Lower lobe of right lung (tissue), 2 donors: ENCODE measurements at places on chromosomes 6 and 20. TPM values are rescaled to one million over a fixed set of nuclear protein-coding genes. Genes with fewer than 3 reads are reported as not detected.
A peak's percentile ranks its signal among the peaks of the same experiment; 100 is the strongest.

The BAK1 gene
- 22.3 TPM for total RNA-seq

The TCEA2 gene
- 38.8 TPM for total RNA-seq

The PCK1 gene
- not detected for total RNA-seq

The SIRPA gene
- total RNA-seq = 130 TPM

- H3K27ac ChIP-seq = peak overlapping the region; percentile 86
- H3K36me3 ChIP-seq = peaks cover 33% of the 10 kb centered on the region
- peak overlapping the region; percentile 99 for H3K4me3 ChIP-seq
- H3K27me3 ChIP-seq = no peaks in the 10 kb centered on the region
- peak; percentile 73 for DNase-seq
Observed at GRCh38 chr6:43575105-43575771, 600 bp downstream of the XPO5 start.

DNA sequence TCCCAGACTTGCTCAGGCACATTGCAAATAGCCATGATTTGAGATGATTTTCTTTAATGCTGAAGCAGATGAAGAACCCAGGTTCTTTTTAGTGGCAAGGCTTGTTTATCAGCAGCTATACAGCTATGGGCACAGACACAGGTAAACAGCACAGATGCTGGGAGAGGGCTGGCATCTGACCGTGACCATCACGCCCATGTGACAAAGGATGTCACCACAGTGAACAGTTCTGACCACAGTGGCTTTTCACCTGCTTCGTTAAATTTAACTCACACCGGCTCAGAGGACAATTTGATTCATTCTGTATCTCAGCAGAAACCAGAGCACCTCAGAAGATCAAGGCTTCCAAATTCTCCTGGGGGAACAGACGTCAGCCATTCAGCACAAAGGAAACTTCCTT lies 142.6 kb downstream of the CDH26 start:
- no peaks in the 10 kb centered on the region for H3K27me3 ChIP-seq
- DNase-seq = no peak
- H3K36me3 ChIP-seq = no peaks in the 10 kb centered on the region

GRCh38 chr20:42895020-42895419 lies 294.7 kb downstream of the PTPRT start:
- H3K36me3 ChIP-seq = no peaks in the 10 kb centered on the region
- DNase-seq = no peak
- H3K4me3 ChIP-seq = no peak overlapping the region
- H3K4me1 ChIP-seq = no peaks in the 10 kb centered on the region

GRCh38 chr20:11355345-11355744 lies 562.3 kb upstream of the BTBD3 start:
- no peaks in the 10 kb centered on the region for H3K36me3 ChIP-seq
- DNase-seq = no peak
- no peaks in the 10 kb centered on the region for H3K27me3 ChIP-seq
- H3K4me1 ChIP-seq = no peaks in the 10 kb centered on the region

DNA sequence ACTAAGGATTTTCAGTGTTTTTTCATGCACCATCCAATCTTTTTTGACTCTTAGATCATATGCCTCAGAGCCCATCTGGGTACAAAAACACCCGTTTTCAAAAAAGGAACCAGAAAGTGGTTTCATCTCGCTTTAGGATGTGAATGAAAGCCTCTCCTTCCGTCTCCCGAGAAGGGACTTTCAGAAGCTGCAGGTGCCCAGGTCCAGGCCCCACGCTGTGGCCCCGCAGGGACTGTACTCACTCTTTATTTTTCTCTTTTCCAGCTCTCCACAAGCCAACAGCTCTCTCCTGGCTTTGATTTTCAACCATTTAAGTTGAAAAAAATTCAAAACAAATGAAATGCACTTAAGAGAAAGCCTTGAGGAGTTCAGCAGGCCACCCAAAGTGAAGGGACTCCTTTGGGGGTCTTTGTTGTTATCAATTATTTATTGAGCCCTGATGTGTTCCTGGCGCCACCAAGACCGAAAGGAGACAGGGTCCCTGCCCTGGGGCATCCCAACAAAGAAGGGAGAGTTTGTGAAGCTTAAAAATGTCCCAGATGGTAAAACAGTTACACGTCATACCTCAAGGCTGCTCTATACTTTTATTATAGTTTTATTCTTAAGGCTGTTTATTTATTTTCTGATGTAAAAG lies 467.3 kb downstream of the PREX1 start:
- no peaks in the 10 kb centered on the region for H3K27me3 ChIP-seq
- no peak for DNase-seq
- H3K36me3 ChIP-seq = no peaks in the 10 kb centered on the region
- no peak overlapping the region for H3K4me3 ChIP-seq

GRCh38 chr6:71011871-71012371 lies 55.1 kb upstream of the B3GAT2 start:
- H3K27me3 ChIP-seq = no peaks in the 10 kb centered on the region
- no peak overlapping the region for H3K27ac ChIP-seq
- H3K4me3 ChIP-seq = no peak overlapping the region
- H3K4me1 ChIP-seq = no peaks in the 10 kb centered on the region

DNA sequence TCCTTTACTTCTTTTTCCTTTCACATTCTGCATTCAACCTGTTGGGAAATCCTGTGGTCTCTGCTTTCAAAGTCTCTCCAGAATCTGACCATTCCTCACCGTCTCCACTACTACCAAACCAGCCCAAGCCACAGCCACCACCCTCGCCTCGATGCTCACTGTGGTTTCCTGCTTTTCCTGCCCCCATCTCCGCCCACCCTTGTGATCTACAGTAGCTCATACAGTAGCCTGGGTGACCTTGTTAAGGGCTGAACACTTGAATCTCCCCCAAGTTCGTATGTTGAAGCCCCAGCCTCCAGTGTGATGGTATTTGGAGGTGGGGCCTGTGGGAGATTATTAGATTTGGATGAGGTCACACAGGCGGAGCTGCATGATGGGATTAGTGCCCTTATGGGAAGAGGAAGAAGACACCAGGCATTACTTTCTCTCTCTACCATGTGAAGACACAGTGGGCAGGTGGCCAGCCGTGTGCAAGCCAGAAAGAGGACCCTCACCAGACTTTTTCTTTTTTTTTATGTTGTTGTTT lies 189.0 kb upstream of the UST start:
- peaks cover 4% of the 10 kb centered on the region for H3K4me1 ChIP-seq
- DNase-seq = no peak
- no peaks in the 10 kb centered on the region for H3K27me3 ChIP-seq
- no peak overlapping the region for H3K4me3 ChIP-seq
- H3K27ac ChIP-seq = peak overlapping the region; percentile 7

DNA sequence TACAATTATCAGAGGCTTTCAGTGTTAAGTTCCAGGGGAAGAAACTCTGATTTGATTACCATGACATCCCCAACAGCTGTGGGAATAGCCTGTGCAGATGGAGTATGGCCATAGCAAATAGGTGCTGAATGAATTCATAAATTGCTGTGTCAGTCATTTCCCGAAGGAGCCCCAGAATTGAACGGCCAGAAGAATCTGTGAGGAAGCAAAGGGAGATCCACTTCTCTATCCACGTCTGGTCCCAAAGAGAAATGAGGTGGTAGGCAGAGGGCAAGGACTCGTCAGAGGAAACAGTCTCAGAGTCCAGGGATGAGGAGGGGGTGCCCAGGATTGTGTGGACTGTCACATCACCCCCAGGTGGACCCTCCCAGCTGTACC lies 3.1 kb upstream of the TAF8 start:
- H3K27ac ChIP-seq = peak overlapping the region; percentile 90
- H3K27me3 ChIP-seq = no peaks in the 10 kb centered on the region
- no peak for DNase-seq

GRCh38 chr20:5031206-5031557 lies 29.9 kb upstream of the SLC23A2 start:
- no peak for DNase-seq
- H3K4me3 ChIP-seq = no peak overlapping the region
- no peaks in the 10 kb centered on the region for H3K4me1 ChIP-seq
- no peak overlapping the region for H3K27ac ChIP-seq
- H3K27me3 ChIP-seq = no peaks in the 10 kb centered on the region
- no peaks in the 10 kb centered on the region for H3K36me3 ChIP-seq

GRCh38 chr20:3734111-3734843 lies 1.8 kb downstream of the HSPA12B start:
- peak overlapping the region; percentile 62 for H3K4me3 ChIP-seq
- H3K27me3 ChIP-seq = peaks cover 16% of the 10 kb centered on the region
- H3K4me1 ChIP-seq = peaks cover 60% of the 10 kb centered on the region
- peaks cover 4% of the 10 kb centered on the region for H3K36me3 ChIP-seq

GRCh38 chr6:104229057-104229456 lies 630.7 kb downstream of the HACE1 start:
- H3K4me3 ChIP-seq = no peak overlapping the region
- DNase-seq = no peak
- H3K27me3 ChIP-seq = no peaks in the 10 kb centered on the region
- H3K36me3 ChIP-seq = no peaks in the 10 kb centered on the region

GRCh38 chr6:109202409-109203264 lies 107.3 kb downstream of the CEP57L1 start:
- H3K27ac ChIP-seq = no peak overlapping the region
- H3K27me3 ChIP-seq = no peaks in the 10 kb centered on the region
- H3K36me3 ChIP-seq = no peaks in the 10 kb centered on the region
- no peak overlapping the region for H3K4me3 ChIP-seq
- no peaks in the 10 kb centered on the region for H3K4me1 ChIP-seq

DNA sequence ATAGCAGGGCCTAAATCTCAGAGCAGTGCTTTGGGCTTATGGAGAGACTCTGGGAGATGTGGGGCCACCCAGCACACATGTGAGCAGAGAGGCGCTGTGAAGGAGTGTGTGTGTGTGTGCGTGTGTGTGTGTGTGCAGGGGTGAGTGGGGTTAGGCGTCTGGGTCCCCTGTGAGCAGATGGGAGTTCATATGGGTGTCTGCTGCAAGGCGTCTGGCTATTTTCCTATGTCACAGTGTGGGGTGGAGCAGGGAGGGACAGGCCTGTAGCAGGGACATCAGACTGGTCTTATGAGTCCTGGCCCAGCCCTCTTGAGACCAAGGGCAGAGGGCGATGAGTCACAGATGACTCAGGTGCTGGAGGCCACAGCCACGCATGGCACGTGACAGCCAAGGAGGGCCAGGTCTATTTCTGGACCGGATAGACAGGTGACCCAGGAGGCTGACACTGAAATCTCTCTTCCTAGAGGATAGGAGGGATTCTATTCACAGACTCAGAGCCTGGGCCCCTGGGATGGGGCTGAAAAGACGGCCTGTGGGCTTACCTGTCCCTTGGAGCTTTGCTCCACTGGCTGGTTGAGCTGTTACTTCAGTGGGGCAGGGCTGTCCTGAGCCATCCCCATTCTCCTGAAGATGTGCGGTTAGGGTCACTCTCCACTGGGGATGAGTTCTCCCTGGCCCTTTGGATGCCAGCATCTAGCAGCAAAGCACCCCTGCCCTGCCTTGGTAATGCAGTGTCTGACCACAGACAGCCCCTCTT lies 28.9 kb downstream of the VEGFA start:
- H3K4me3 ChIP-seq = no peak overlapping the region
- H3K36me3 ChIP-seq = no peaks in the 10 kb centered on the region
- peak; percentile 90 for DNase-seq
- H3K27me3 ChIP-seq = no peaks in the 10 kb centered on the region
- H3K27ac ChIP-seq = peak overlapping the region; percentile 60
- peaks cover 52% of the 10 kb centered on the region for H3K4me1 ChIP-seq

DNA sequence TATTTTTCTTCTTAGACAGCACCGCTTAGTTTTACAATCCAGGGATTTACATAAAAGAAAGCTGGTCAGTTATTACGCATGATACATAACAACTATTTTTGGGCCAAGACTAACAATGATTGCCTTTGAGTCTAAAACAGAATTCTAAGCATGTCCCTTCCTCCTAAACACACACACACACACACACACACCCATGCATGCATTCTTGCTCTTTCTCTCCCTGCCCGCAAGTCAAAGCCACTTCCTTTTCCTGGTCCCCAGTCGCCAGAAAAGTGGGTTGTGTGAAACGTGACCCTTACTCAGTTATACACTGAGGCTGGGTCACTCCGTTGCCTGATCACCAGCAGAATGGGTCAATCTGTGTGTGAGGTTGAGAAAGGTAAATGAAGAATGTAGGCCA lies 31.4 kb downstream of the FYN start:
- H3K27ac ChIP-seq = no peak overlapping the region
- no peaks in the 10 kb centered on the region for H3K27me3 ChIP-seq
- no peak overlapping the region for H3K4me3 ChIP-seq
- H3K36me3 ChIP-seq = peaks cover 4% of the 10 kb centered on the region

GRCh38 chr20:48760403-48760983 lies 67.3 kb downstream of the PREX1 start:
- H3K27me3 ChIP-seq = no peaks in the 10 kb centered on the region
- H3K36me3 ChIP-seq = no peaks in the 10 kb centered on the region
- peaks cover 67% of the 10 kb centered on the region for H3K4me1 ChIP-seq
- DNase-seq = no peak

DNA sequence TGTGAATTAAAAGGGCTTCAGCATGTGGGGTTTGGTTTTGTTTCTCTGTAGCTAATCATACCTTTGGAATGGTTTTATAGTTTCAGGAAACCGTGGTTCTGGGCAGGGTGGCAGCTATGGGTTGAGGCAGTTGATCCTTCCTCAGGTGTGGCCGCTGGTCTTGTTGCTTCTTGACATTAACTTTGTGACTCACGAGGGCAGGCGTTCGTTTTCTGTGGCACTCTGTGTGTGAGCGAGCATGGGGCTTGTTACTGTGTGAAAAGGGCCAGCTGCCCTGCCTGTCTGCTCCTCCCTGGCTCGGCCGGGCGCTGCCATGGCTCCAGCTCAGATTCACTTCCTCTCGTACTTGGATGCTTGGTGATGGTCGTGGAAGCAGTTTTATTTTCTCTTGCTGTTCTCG lies 16.2 kb downstream of the DNAJC5 start:
- H3K4me1 ChIP-seq = peaks cover 38% of the 10 kb centered on the region
- no peak overlapping the region for H3K27ac ChIP-seq
- no peaks in the 10 kb centered on the region for H3K27me3 ChIP-seq
- H3K36me3 ChIP-seq = no peaks in the 10 kb centered on the region
- DNase-seq = no peak

- H3K36me3 ChIP-seq = no peaks in the 10 kb centered on the region
- peak overlapping the region; percentile 47 for H3K4me3 ChIP-seq
- H3K4me1 ChIP-seq = peaks cover 20% of the 10 kb centered on the region
- peak; percentile 86 for DNase-seq
- peak overlapping the region; percentile 73 for H3K27ac ChIP-seq
Observed at GRCh38 chr20:57619051-57619831, 985 bp downstream of the ZBP1 start.

GRCh38 chr6:797479-798077 lies 104.6 kb upstream of the EXOC2 start:
- H3K4me1 ChIP-seq = no peaks in the 10 kb centered on the region
- no peak overlapping the region for H3K27ac ChIP-seq
- H3K4me3 ChIP-seq = no peak overlapping the region
- no peaks in the 10 kb centered on the region for H3K36me3 ChIP-seq
- no peak for DNase-seq

GRCh38 chr20:63235399-63235983 lies at the start of gene BIRC7:
Gene BIRC7, plus strand, starts transcription at chr20:63235905. Its CDS starts 192 bp downstream, at chr20:63236097.
- DNase-seq = peak; percentile 69
- no peak within 1 kb of the TSS for H3K4me3 ChIP-seq
- H3K4me1 ChIP-seq = no peaks in the 10 kb centered on the region
- H3K36me3 ChIP-seq = no peaks in the 10 kb centered on the region

- DNase-seq = no peak
- H3K27me3 ChIP-seq = no peaks in the 10 kb centered on the region
- H3K36me3 ChIP-seq = no peaks in the 10 kb centered on the region
- no peaks in the 10 kb centered on the region for H3K4me1 ChIP-seq
- H3K27ac ChIP-seq = no peak overlapping the region
- no peak overlapping the region for H3K4me3 ChIP-seq
Observed at GRCh38 chr6:68126089-68126749, 508.9 kb upstream of the ADGRB3 start.
